Activated CD8-positive, alpha-beta memory T cell treated with anti-CD3 and anti-CD28 coated beads, Interleukin-2, amount 10 ng/mL, durations not matched to agents 7 days and 5 days (primary cell): ENCODE measurements at places on chromosomes 7 and 10. TPM values are rescaled to one million over a fixed set of nuclear protein-coding genes. Genes with fewer than 3 reads are reported as not detected.

Gene CALN1
- not detected for total RNA-seq

DNA sequence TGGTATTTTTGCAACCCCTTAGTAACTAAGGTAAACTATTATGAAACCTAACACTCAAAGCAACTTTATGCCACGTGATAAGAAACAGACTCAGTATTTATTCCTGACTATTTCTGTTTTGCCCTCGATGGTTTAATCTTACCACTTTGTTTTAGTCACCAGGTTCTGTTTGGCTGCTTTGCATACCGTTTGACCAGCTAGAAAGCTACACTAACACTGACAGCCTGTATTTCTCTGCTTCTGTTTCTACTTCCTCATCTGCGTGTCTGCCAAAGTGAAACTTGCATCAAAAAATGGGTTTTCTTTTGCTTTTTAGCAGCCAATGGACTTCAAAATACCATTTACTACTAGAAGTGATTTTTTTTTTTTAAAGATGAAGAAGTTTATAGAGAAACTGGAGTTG, 802.5 kb downstream of the GRM8 start:
- DNase-seq: no peak

DNA sequence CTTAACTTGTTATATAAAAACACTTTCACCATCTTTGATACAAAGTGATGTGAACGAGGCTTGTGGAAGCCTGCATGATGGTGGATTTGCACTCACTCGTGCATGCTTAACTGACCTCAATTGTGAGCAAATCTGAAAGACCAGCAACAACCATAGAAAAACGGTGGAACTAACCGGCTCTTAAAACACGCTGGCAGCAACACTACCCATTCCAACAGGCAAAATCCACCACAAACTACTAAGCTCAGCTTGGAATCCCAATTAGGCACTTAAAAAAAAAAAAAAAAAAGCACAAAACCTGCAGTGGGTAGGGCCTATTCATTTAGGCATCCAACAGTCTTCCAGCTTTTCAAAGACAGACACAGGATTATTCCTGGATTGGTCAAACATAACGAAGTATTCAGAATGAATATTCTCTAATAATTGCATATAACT, 1.8 kb downstream of the GDI2 start:
- DNase-seq: no peak

- DNase-seq: no peak
These were observed 305.4 kb upstream of the CELF2 start for GRCh38 chr10:10712155-10712704.

DNA sequence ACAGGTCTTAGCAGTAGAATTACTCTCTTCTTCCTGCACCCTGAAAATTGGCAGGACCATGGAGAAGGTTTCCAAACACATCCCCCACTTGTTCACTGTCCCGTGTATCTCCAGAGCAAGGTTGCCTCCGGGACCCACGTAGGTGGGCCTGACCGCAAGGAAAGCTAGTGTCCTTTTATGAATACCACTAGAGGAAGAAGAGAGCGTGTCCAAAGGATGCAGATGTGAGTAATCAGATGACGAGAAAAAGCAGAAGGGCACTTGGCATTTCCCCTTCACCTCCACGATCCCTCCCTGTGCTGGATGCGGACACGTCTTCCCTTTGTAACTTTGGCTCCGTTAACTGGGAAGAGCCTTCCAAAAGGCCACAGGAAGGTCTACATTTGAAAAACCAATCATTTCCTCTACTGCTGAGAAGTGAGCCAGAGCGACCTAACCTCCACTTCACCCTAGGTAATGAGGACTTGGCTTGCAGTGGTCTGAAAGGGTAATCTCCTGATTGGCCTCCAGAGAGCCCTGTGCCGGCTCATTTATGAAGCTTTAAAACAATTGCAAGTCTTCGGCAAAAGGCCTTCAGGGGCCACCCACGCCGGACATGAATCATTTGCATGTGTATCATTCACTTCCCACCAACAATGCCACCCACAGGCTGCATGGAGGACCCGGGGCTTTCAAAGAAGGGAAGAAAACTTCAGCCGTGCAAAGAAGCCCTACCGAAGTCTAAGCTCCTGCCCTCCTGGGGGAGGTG, 55.4 kb downstream of the LYZL1 start:
- no peak for DNase-seq

Gene TRIM50
- not detected for total RNA-seq

GRCh38 chr10:104393387-104393786, 39.8 kb downstream of the CFAP58 start:
- no peak for DNase-seq

GRCh38 chr7:128962899-128963298, 25.2 kb downstream of the IRF5 start:
- DNase-seq: no peak

Gene HOGA1
- total RNA-seq: not detected

DNA sequence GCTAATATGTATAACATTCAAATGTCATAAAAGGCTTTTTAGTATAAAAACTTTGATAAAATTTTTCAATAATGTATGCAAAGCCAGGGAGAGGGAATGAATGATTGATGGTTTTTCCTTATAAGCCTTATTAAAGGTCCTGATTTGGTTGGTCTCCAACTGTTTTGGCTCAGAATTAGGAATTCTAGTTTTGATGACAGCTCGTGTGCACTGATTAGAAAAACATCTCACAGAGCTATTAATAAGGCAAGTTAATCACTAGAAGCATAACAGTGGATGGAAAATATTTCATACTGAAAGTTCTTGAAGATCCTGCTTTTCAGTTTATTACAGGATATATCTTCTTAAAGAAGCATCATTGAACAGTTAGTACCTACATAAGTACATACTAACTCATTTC, 114.9 kb upstream of the NOBOX start:
- no peak for DNase-seq

Gene ACHE
- total RNA-seq: 0.23 TPM

DNA sequence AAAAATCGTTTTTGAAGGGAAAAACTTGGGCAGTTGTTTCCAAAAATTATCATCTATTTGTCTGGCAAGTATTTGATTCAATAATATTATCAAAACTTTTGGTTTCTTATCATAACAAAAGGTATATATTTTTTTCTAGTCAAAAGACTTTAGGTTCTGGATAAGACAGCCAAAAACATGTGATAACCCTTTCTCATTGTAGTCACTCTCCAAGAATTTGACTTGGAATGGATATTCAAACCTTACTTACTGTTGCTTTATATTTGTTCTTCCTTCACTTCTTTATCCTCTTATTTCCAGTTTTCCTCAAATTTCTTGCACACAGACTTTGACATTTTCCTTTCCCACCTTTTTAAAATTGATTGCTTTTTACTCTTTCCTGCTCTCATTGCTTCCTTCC, 140.9 kb upstream of the FAM3C start:
- no peak for DNase-seq

DNA sequence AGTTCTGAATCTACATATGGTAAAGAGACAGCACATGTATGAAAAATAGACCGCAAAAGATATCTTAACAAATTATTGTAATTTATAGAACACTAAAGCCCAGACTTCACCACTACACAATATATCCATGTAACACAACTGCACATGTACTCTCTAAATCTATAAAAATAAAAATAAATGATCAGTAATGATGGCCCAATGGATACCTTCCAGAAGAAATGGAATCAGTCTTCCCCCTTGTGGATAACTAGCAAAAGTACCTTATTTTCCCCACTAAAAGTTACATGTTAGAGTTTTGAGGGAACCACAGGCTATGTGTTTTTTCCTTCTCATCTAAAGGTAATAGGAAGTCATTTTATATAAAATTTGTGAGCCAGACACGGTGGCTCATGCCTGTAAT, 25.7 kb downstream of the C7orf25 start:
- DNase-seq: no peak

Gene CPEB3
- total RNA-seq: 3.8 TPM

GRCh38 chr10:102066399-102067088, 1.4 kb downstream of the HPS6 start:
- no peak for DNase-seq

DNA sequence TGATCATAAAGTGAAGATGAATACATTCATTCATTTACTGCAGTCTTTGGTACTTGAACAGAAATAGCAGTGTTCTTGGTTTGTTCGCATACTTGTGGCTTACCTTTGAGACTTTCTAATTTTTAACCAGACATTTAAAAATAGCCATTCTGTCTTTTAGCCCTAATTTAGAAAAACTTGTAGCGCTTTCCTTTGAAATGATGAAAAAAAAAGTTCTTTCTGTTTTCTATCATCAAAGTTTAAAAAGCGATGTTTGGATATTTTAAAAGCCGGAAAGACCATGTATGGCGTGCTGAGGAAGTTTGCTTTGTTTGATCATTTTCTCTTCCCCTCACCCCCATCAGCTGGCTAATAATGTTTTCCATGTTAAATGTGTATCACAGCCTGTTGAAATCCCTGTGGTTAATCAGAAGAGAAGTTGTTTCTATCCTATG, 116.3 kb downstream of the CUX1 start:
- DNase-seq: no peak

- DNase-seq: no peak
These were observed 92.9 kb downstream of the SMURF1 start for GRCh38 chr7:99050971-99051370.

DNA sequence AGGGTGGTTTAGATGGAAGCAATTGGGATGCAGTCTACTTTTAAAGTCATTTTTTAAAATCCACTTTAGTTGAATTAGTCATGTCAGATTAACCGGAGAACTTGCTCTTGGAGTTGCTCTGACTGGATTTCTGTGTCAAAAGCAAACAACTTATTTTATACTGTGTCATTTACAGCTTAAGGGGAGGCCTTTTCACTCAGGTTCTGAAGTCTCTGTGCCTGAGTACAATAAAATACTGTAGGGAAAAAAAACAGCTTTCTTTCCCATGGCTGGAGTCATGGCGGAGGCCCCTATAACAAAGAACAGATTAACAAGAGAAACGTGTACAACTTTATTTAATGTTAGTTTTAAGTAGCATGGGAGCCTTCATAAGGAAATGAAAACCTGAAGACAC, 39.2 kb upstream of the MSRB2 start:
- no peak for DNase-seq

- no peak for DNase-seq
These were observed 1.7 kb downstream of the LRRN3 start for GRCh38 chr7:111092406-111093236.

GRCh38 chr7:150481922-150482321, 31.5 kb downstream of the GIMAP8 start:
- no peak for DNase-seq

Gene CCDC146
- total RNA-seq: 8.3 TPM

GRCh38 chr7:79096361-79096805, 357.1 kb downstream of the MAGI2 start:
- no peak for DNase-seq

DNA sequence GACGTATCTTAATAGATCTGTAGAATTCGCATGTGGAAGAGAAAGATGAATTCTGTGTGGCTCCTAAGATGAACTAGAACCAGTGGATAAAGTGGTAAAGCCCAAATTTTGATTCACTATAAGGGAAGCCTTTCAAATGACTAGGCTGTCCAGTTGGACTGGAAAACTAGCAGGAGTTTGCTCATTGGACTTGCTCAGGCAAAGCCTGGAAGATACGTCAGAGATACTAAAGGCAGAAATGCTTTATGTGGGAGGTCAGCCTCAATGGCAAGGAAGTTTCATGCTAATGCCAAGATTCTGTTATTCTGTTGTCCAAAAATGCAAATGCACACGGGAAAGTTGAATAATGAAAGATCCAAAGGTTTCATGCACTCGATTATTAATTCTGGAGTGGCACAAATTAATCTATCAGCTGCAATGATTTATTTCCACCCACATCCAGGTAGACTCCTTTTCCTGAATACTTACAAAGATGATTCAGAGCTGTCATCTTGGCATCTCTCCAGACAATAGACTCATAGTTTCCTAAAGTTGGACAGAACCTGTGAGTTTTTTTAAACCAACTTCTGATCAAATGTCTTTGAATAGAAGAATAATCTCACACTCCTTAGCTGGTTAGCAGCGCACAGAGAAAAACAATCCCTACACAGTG, 20.5 kb upstream of the PPP1R3C start:
- DNase-seq: no peak

DNA sequence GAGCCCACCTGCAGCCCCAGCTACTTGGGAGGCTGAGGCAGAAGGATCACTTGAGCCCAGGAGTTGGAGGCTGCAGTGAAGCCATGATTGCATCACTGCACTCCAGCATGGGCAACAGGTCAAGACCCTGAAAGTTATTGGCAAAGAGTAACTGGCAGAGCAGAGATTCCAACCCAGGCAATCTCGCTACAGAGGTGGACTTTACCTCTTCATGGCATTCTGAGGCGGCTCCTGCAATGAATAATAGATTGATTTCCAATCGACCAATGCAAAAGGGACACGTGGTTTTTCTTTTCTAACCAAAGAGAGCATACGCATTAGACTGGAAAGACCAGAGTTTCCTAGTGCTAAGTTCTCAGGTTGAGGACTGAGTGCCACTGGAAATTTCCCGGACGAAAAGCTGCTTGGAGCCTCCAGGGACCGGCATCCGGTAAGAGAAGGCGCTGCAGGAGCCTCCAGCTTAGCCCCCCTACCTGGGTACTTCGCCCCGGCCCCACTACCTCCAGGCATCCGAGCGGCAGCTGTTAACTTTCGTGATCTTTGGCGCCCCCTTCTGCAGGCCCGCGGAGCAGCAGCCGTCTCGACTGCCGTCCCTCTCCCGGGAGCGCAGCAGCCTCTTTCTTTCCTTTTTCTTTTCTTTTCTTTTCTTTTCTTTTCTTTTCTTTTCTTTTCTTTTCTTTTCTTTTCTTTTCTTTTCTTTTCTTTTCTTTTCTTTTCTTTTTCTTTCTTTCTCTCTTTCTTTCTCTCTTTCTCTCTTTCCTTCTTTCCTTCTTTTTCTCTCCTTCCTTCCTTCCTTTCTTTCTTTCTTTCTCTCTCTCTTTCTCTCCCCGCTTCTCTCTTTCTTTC, 4.1 kb downstream of the MBLAC1 start:
- peak; percentile 89 for DNase-seq

GRCh38 chr7:90407484-90407821, 4.2 kb downstream of the CLDN12 start:
- no peak for DNase-seq

- DNase-seq: no peak
These were observed 339.8 kb downstream of the SEMA3D start for GRCh38 chr7:84847038-84847437.

GRCh38 chr7:2510909-2511768, 8.4 kb upstream of the LFNG start:
- DNase-seq: peak; percentile 67

DNA sequence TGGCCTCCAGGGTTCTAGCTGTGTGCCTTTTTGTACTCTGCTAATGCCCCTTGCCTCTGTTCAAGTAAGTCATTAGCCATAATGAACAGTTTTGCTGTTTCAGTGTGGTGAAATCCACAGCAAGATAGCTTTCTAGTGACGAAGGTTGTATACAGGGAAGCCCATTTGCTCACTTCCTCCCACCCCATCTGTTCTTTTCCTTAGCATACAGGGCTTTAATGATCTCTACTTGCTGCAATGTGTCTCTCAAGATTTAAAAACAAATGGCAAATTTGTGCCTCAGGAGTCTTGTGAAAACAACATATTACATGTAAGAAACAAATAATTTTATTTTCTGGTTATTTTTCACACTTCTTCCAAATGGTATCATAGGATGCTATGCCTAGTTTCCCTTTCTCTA, 243.2 kb downstream of the CDK14 start:
- no peak for DNase-seq

- no peak for DNase-seq
These were observed 7.9 kb upstream of the AGR2 start for GRCh38 chr7:16812542-16813231.

Gene FOXI2
- total RNA-seq: not detected

Gene TRPV5
- total RNA-seq: not detected

- DNase-seq: no peak
These were observed 317.1 kb upstream of the NPVF start for GRCh38 chr7:25545124-25546008.
